ENCODE measurements at places on chromosomes 3 and 15.

- no peak for DNase-seq
Measured at GRCh38 chr3:151726016-151726415, 7.7 kb upstream of the AADACL2 start.

- no peak for DNase-seq
Measured at GRCh38 chr3:157261000-157261399, 101.1 kb upstream of the CCNL1 start.

GRCh38 chr3:38137615-38138348 lies 679 bp upstream of the MYD88 start:
- DNase-seq = no peak

DNA sequence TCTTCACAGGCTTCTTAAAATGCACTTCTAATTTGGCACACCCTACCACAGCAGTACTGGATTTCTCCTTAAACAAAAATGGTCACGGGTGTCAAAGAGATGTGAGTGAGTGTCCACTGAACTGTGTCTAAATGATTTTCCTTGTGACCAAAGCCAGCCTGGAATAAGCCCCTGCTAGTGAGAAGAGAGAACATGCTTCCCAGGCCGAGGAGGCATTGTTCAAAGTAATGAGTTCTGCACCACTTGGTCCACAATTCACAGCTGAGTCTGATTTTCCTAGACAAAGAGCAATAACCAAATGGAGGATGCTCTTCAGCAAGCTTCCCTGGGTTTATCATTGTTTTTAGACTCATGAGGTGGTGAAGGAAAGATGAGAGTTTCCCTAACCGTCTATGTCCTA lies 3.8 kb downstream of the PLCH1 start:
- DNase-seq = no peak

DNA sequence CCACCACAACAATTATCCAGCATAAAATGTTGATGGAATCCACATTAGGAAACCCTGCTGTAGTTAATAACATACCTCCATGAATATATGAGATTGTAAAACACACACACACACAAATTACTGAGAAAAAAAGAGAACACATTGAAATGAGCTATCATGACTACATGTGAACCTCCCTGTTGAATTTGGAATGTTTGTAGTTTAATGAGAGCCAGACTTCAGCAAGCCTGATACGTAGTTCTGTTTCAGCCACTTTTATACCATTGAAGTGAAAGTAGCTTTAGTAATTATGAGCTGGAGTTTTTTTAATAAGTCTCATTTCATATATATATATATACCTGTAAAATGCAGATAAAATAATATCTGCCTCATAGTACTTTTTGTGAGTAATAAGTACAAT lies 1146.4 kb downstream of the NAALADL2 start:
- DNase-seq = no peak

DNA sequence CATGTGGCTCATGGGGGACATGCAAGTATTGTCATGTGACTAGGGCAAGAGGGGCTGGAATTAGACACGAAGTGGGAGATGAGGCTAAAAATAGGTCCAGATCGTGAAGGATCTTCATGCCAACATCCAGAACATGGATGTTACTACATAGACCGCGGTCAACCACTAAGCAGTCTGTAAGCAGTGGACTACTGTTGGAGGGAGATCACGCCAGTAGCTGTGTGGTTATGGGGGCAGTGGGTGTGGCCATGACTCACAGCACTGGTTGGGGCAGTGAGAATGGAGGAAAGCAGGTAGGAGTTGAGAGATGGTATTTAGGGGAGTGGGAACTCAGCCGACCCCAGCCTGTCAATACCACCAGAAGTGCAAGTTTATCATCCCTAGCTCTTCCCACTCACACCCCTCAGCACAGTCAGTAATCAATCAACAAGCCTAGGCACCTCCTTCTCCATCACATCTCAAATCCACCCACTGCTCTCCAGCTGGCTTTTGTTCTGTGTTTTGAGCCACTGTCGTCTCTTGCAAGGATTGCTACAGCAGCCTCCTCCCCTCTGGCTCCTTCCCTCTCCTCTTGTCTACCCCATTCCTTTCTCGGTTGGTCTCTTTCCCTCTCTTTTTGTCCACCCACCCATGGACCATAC lies 107.2 kb upstream of the ABHD17C start:
- no peak for DNase-seq

DNA sequence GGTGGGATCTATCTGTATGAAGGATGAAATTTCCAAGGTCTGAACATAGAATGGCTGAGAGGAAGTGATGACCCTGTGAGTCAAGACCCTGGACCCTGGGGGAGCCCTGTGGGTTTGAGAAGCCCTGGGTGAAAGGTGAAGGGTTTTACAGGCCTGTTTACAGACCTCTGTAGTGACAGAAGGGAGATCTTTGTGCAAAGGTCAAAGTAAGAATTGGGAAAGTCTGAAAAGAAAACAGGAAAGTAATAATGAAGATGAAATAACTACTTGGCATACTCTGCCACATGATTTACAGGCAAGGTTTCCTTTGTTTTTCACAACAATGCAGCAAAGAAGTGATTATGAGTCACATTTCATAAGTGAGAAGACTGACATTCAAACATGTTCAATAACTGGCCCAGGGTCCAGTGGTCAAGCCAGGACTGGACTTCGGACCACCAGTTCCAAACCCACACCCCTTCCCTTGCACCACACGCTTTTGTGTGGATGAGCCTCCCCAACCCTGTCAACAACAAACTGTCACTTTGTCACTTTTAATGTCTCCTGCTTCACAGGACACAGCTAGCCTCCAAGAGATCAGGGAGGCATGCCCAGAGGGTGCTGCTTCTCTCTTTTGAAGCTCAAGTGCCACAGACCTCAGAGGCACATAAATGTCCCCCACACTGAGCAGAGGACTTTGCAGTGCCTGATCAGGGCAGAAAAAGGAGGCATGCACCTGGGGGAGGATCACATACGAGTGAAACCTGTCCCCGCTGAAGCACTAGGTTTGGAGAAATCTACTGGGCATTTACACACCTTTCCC lies 21.5 kb downstream of the CD86 start:
- no peak for DNase-seq

DNA sequence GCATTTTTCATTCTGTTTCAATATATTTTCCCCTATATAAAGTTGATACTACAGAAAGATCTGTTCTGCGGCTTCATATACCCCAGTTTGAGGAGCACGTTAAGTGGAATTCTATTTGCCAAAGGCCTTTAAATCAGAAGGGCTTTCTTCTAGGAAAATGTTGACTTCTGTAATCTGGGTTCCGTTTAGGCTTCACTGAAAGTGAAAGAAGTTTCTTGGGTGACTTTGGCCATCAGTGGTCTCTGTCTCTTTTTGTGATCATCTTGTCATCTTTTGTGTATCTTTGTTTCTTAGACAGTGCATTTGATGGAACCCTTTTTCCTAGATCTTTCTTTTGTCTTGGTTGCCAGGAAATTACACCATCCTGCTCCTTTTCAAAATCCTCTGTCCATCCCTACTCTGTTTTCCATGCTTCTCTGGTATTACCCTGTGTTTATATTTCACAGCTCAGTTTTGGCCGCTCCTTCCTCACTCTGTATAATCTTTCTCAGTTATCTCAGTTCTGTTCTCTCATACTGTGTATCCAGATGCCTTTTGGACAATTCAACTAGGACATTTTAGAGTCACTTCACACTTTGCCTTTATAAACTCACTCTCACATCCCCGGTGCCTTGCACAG lies 40.7 kb upstream of the MAP3K13 start:
- DNase-seq = no peak

GRCh38 chr3:43966126-43966525 lies 275.4 kb downstream of the ABHD5 start:
- DNase-seq = no peak

All from CD4-positive, alpha-beta T cell treated with Interleukin-4 for 4 hours (primary cell).